HL-60 (cell line): ENCODE measurements at places on chromosomes 3 and 15.

DNA sequence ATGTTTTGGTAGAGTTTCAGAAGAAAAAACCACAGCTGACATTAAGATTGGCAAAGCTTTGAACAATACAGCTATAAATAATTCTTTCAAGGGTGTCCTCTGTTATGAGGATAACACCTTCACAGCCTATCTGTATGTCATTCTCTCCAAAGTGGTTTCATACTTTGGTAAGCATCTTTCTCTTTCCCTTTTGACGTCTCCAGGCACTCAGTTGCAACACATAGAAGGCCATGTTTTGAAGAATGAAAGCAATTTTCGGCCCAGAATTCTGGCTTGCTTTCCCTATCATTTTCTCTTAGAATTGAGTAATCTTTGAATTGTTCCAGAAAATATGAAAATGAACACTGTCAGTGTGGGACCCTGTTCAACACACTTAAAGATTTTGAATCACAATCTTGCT is 200.0 kb upstream of the CBLB start:
- no peak for DNase-seq

DNA sequence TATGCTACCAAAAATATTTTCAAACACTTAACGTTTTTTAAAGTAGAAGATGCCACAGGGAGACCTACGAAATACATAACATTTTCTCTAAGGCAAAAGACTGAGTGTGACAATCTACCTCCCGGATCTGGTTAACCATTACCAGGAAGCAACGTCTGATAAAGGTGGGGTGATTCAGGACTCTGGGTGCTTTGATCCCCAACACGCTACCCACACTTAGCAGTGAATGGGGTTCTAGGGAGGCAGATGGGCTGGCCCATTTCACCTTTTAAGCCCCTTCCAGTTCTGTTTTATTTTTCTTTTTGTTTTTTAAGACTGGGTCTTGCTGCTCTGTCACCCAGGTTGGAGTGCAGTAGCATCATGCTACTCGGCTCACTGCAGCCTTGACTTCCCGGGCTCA is 39.5 kb downstream of the EIF4E3 start:
- no peak for DNase-seq

- DNase-seq = no peak
Observed at GRCh38 chr15:32057876-32058425, 27.6 kb downstream of the CHRNA7 start.

DNA sequence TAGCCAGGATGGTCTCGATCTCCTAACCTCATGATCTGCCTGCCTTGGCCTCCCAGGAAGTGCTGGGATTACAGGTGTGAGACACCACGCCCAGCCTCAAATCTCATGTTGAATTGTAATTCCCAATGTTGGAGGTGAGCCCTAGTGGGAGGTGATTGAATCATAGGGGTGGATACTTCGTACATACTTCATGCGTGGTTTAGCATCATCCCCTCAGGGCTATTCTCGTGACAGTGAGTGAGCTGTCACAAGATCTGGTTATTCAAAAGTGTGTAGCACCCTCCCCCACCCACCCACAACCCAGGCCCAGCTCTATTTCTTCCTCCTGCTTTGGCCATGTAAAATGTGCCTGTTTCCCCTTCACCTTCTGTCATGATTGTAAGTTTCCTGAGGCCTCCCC is 236.9 kb upstream of the IL12A start:
- no peak for DNase-seq

- no peak for DNase-seq
Observed at GRCh38 chr3:156160647-156161046, 40.3 kb downstream of the KCNAB1 start.

GRCh38 chr3:7075901-7076300 is 215.0 kb downstream of the GRM7 start:
- DNase-seq = no peak

DNA sequence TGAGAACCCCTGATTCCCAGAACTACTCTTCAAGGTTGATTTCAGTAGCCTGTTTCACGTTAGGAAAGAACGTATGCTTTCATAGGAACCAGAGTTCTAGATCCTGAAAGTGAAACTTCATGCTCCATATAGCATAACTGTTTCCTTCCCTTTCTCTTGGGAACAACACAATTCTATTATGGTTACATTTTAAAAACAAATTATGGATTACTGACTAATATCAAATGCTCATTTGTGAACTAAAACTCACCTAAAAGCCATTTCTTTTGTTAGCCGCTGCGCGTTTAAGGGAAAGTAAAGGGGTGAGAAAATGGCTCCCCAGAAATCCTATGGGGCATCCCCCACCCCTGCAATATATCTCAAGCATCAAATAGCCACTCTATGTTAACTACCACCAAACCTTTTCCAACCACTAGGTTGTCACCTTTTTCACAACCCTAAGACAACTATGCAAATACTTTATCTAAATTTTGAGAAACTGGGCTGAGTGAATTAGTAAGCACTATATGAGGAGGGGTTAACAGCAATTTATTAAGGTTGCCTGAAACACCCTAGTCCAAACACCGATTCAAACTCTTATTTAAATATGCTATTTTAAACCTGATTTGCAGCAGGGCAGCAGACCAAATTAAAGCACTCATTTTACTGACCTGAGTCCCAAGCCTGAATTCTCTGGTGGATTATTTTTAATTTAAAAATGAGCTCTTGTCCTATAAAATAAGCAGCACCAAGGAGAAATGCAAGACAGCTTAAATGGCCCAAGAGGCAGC is 2.4 kb downstream of the SIAH2 start:
- DNase-seq = no peak

DNA sequence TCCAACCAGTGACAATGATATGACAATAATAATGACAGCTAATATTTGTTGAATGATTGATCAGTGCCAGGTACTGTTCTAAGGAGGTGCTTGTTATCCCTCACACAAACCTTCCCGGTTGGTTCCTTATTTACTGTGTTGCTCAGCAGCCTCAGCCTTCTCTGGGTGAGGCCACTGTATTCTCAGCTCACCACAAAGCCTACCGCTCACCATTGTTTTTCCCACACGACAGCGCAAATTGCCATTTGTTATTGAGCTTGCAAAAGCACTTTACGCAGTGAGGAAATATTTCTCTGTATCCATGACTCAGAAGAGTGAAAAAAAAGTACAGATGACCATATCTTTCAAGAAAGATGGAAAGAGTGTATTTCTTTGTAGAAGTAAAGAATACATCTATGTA is 49.5 kb upstream of the PDZRN3 start:
- no peak for DNase-seq

DNA sequence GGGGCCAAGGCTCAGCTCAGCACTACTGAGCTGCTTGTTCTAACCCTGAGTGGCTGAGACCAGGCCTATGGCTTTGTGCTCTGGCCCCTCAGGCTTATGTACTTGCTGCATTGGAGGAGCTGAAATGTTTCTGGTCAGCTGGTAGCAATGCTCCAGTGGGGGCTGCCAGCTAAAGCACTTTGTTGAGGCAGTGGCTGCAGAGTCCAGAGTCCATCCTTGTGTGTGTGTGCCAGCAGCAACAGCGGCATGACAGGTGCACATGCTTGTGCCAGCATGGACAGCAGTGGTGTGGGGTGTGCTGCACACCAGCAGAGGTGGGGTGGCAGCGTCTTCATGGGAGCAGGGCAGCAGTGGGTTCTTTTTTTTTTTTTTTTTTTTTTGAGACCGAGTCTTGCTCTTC is 169.1 kb downstream of the VPS8 start:
- no peak for DNase-seq

DNA sequence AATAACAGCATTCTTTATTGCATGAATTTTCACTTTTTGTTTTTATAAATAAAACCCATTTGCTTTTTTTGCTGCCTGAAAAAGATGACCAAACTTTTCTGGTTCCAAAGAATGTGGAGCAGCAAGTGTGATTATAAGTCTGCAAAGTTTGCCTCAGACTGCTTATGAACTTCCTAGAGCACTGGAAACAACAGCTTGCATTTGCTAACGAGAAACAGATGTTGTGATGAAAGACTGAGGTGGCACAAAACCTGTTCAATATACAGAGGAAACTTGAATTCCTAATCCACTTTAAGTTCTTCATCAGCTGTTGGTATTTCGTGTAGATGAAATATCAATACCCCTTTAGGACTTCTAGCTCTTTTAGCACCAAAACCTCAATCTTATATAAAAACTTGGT is 9.3 kb downstream of the ZPLD1 start:
- DNase-seq = no peak

DNA sequence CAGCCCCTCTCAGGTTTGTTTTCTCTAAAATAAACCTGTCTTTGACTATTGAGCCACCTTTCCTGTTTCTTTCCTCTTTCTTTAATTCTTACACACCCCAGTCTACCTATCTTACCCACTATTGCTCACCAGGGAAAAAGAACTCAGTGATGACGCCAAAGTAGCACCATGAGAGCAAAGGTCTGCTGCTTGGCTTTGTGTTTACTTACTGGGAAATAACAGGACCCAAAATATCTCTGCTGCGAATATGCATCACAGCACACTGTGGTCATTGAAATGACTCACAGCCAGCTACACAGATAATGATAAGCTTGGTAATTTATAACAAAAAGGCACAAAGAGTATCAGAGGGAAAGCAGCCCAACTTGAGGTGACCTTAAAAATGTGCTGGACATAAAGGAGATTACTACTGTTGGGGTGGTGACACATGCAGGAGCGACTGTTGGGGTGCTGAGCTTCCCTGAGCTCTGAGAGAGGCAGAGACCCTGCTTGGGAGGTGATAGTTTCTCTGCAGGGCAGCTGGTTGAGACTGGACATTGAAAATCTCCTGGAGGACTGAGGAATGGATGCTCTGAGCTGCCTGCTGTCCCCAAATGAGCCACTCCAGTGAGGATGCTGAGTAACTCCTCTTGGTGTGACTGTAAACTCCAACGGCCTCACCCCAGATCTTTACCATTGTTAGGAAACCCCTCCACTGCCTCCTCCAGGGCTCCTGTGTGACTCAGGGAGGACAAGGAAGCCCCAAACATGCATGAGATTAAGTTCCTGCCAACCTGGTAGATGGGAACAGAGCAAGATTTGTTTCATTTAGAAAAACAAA is 14.5 kb downstream of the EFCAB12 start:
- no peak for DNase-seq

DNA sequence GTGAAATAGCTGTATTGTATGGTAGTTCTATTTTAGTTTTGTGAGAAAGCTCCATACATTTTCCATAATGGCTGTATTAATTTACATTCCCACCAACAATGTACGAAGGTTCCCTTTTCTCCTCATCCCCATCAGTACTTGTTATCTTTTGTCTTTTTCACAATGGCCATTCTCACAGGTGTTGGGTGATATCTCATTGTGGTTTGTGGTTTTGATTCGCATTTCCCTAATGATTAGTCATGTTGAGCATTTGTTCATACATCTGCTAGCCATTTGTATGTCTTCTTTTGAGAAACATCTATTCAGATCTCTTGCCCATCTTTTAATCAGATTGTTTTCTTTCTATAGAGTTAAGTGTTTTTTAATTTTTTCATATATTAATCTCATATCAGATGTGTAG is 931.9 kb downstream of the IGSF11 start:
- no peak for DNase-seq

DNA sequence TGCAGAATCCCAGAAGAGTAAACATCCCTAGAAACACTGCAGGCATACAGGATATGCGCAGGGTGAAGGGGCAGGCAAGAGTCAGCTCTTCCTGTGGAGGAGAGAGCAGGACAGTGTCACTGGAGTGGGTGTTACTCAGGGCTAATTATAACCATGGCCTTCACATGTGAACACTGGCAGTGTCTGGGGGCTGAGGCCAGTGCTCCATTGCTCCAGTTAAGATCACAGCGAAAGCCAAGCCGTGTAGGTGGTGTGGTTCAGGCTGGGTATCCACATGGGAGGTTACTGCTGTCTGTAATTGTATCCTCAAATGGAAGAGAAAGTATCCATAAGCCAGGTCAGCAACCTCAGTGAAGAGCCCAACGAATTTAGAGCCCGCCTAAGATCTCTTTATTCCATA is 84.6 kb downstream of the MESD start:
- DNase-seq = no peak

DNA sequence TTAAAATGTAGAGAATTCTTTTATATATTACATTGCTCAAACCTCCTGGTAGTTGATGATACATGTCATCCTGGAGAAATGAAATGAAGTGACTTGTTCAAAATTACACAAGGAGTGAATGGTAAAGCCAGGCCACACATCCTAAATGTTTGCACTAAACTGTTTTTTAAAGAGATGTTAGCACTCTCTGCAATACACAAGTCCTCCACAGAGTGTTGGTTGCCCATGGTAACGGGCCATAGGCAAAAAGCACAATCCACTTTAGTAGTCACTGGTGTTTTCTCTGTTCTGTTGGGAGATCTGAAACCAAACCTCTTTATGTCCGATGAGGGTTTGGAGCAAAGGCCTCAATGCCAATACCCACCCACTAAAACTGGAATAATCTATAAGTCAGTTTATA is 907.4 kb downstream of the NTRK3 start:
- DNase-seq = no peak

GRCh38 chr15:70783610-70784022 is 20.3 kb upstream of the UACA start:
- no peak for DNase-seq

GRCh38 chr15:73633991-73634495 is 854 bp upstream of the NPTN start:
- DNase-seq = no peak

DNA sequence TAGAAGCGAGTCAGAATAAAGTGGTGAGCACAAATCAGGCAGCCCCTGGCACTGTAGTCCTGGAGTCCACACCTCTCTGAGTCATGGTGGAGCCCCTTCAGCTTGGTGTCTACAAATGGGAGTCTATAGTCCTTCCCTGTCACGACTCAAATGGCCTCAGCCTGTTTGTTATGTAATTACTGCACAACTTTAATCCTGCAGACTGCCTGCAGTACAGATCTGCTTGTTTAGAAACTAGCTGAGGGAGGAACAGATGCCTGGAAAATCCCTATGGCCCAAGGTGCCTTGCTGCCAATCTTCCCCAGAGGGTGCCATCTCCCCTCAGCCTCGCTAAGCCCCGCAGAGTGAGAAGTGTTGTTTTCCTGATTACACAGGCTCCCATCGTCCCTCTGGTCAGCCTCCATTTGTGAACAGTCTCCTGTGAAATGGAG is 3.9 kb upstream of the CXCR6 start:
- no peak for DNase-seq

DNA sequence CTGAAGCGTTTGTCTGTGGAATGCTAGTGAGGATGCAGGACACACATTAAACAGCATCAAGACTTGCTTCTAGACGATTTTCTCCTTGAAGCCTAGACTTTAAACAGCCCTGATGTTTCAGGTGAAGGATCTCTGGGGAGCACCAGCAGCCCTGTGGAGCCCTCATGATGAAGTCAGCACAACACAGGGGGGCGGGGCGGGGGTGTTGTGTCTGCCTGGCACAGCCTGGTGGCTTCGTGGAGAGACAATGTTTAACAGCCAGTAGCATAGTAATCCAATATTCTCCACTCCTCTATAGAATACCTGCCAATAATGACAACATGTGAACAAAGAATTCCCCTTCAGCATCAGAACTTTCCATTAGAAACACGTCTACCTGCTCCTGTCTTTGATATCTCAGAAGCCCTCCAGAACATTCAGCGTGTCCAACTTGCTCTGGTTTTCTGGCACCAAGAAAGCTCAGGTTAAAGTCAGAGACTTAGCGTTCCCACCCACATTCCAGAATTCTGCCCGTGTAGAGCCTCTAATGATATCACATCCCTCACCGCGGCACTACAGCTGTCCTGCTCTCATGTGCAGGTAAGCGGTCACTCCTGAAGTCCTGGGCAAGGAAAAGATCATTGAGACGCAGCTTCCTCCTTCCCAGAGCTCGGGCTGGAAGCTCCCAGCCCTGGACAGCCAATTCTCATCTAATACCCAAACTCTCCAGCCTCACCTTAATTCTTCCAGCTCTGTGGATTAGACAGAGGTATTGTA is 98.0 kb downstream of the ATP10A start:
- DNase-seq = no peak

GRCh38 chr3:42764561-42765295 is 8.3 kb downstream of the CCDC13 start:
- DNase-seq = no peak

- peak; percentile 58 for DNase-seq
Observed at GRCh38 chr3:71064956-71065763, 518.4 kb downstream of the FOXP1 start.
